ENCODE measurements at places on chromosomes 1 and 21.
A peak's percentile ranks its signal among the peaks of the same experiment; 100 is the strongest.

GRCh38 chr1:1157426-1157913 is 16.2 kb upstream of the TTLL10 start:
- H3K27me3 ChIP-seq, result no peaks in the 10 kb centered on the region
- peak; percentile 88 for DNase-seq
- peaks cover 34% of the 10 kb centered on the region for H3K4me1 ChIP-seq
- peak overlapping the region; percentile 55 for H3K27ac ChIP-seq
- H3K4me3 ChIP-seq, result peak overlapping the region; percentile 80

- no peak overlapping the region for H3K4me3 ChIP-seq
- no peaks in the 10 kb centered on the region for H3K36me3 ChIP-seq
Observed at GRCh38 chr1:13967707-13968106, 267.7 kb downstream of the PRDM2 start.

DNA sequence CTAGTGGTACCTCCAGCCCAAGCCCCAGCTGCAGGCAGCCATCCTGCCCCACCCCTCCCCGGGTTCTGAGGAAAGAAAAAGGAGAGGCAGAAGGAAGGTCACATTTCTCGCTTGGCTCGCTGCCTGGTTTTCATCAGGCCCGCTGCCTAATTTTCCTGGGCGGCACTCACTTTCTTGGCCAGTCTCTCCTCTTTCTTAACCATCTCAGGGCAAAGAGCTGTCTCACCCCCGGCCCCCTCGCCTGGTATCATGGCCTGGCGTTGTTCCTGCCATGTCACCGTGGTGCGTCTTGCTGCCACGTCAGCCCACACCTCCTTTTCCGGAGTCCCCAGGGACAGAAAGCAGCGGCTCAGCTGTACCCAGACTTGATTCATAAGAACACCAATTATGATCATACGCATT is 26.6 kb upstream of the CASZ1 start:
- peaks cover 7% of the 10 kb centered on the region for H3K4me1 ChIP-seq
- no peak overlapping the region for H3K27ac ChIP-seq
- H3K36me3 ChIP-seq, result no peaks in the 10 kb centered on the region
- H3K4me3 ChIP-seq, result no peak overlapping the region
- peaks cover 69% of the 10 kb centered on the region for H3K27me3 ChIP-seq

- peak; percentile 85 for DNase-seq
- H3K27ac ChIP-seq, result no peak overlapping the region
- H3K4me3 ChIP-seq, result no peak overlapping the region
- H3K36me3 ChIP-seq, result no peaks in the 10 kb centered on the region
Observed at GRCh38 chr1:117686907-117687306, 81.1 kb downstream of the TENT5C start.

GRCh38 chr1:220685879-220686278 is 4.3 kb upstream of the C1orf115 start:
- no peak overlapping the region for H3K4me3 ChIP-seq
- no peak overlapping the region for H3K27ac ChIP-seq
- no peaks in the 10 kb centered on the region for H3K36me3 ChIP-seq
- DNase-seq, result no peak
- peaks cover 9% of the 10 kb centered on the region for H3K4me1 ChIP-seq

DNA sequence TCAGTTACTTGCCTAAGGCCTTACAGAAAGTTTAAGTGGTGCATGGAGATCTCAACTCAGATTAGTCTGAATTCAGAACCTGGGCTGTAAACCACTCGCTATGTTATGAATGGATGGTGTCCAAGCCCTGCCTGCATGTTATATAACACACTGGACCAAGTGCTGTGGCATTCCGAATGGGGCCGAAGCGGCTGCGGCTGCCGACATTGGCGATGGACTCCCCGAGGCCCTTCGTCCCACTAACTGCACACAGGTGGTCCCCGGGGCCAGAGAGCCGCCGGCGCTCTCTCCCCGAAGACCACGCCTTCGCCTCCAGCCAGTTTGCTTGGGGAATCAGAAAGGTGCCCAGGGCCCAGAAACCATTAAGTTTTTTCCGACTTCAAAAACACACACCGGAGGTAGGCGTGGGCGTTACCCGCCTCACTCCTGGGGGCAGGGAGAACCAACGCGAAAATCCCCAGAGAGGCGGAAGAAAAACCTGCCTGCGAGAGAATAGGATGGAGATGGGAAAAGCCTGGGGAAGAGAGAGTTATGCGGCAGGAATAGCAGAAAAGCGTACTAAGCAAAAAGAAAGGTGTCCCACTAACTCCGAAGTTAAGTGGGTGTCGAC is 579 bp upstream of the TENT5C start:
- peak overlapping the region; percentile 62 for H3K4me3 ChIP-seq
- H3K27ac ChIP-seq, result no peak overlapping the region
- no peak for DNase-seq
- H3K36me3 ChIP-seq, result no peaks in the 10 kb centered on the region
- peaks cover 16% of the 10 kb centered on the region for H3K4me1 ChIP-seq

- H3K27me3 ChIP-seq, result no peaks in the 10 kb centered on the region
- H3K27ac ChIP-seq, result no peak overlapping the region
- H3K4me3 ChIP-seq, result no peak overlapping the region
- no peaks in the 10 kb centered on the region for H3K4me1 ChIP-seq
- peaks cover 88% of the 10 kb centered on the region for H3K36me3 ChIP-seq
Observed at GRCh38 chr1:233189526-233189925, 106.0 kb downstream of the PCNX2 start.

DNA sequence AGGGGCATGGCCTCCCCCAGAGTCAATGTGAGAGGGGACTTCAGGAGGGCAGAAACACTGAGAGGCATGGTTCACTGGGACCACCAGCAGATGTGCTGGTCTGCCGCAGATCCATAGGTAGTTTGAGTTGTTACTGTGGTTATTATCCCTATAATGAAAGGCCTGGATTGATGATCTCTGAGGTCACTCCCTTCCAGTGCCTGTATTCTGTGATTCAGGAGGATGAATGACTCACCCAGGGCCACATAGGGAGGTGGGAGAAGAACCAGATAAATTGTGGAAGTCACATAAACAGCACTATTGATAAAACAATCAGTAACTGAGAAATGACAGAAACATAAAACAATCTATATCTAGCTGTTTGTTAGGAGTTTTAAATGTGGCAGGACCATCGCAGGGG is 22.7 kb upstream of the ACTL8 start:
- no peak overlapping the region for H3K4me3 ChIP-seq
- H3K27ac ChIP-seq, result no peak overlapping the region
- peak; percentile 16 for DNase-seq
- H3K27me3 ChIP-seq, result peaks cover 3% of the 10 kb centered on the region
- peaks cover 2% of the 10 kb centered on the region for H3K4me1 ChIP-seq
- H3K36me3 ChIP-seq, result no peaks in the 10 kb centered on the region

GRCh38 chr1:226569879-226570547 is 21.4 kb downstream of the STUM start:
- no peak overlapping the region for H3K4me3 ChIP-seq
- H3K4me1 ChIP-seq, result no peaks in the 10 kb centered on the region
- H3K27me3 ChIP-seq, result peaks cover 56% of the 10 kb centered on the region
- no peak overlapping the region for H3K27ac ChIP-seq
- H3K36me3 ChIP-seq, result no peaks in the 10 kb centered on the region

DNA sequence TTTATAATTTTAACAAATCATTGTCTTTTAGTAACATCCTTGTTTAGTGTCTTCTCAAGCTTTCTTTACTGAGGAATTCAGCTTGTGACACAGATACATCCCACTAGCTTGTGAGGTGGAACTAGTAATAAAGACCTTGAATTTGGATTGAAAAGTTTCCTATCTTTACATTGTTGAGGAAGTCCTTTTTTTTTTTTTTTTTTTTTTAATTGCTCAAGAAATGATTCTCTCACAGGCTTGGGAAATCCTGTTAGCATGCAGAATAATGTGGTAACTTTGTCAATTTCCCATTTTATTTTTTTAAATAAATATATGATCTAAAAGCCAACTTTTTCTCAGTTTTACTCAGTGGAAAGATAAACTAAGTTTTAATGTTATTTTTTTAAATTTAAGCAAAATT is 15.8 kb downstream of the DENND2D start:
- H3K4me3 ChIP-seq, result no peak overlapping the region
- H3K36me3 ChIP-seq, result peaks cover 14% of the 10 kb centered on the region
- no peak for DNase-seq
- no peaks in the 10 kb centered on the region for H3K27me3 ChIP-seq
- no peaks in the 10 kb centered on the region for H3K4me1 ChIP-seq

DNA sequence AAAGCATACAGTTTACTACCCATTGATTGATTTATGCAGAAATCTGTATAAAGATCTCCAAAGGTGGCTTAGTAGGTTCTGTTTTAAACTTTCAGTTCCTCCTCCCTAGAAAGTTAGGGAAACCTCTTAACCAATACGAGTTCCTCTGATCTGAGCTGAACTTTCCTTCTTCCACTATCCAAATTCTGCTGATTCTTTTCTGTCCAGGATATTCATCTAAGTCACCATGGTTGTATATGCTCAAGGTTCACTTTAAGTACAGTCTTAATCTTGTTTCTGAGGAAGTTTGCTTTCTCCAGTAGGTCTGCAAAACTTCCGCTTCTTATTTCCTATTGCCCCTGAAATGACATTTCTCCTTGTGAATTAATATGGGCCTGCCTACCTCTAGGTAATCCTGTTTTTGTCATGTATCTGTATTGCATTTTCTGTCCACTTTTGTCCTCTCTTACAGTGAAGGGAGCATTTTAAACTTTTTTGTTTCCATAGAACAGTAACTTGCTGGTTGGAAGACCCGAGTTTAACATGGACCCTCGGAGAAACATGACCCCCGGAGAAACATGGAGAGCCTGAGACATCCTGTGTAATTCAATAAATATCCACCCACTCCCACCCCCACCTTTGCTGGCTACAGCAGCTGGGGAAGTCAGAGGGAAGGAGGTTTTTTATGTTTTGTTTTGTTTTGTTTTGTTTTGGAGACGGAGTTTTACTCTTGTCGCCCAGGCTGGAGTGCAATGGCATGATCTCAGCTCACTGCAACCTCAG is 16.7 kb upstream of the TUT4 start:
- no peak overlapping the region for H3K4me3 ChIP-seq
- DNase-seq, result peak; percentile 42
- no peak overlapping the region for H3K27ac ChIP-seq
- H3K27me3 ChIP-seq, result no peaks in the 10 kb centered on the region

DNA sequence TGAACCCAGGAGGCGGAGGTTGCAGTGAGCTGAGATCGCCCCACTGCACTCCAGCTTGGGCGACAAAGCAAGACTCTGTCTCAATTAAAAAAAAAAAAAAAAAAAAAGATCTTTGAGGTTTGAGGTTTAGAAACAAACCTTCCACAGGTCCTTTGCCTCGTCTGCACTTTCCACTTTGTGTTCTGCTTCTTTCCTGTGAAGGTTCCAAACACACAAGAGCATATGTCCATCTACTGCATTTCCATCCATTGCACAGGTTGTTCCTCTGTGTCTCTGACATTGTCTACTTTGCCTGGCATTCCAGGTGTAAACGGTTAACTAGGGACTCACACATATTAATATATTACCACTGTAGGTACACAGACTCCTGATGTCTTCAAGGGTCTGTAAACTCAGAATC is 40.1 kb downstream of the DSTYK start:
- peaks cover 13% of the 10 kb centered on the region for H3K4me1 ChIP-seq
- H3K4me3 ChIP-seq, result no peak overlapping the region
- DNase-seq, result no peak
- no peaks in the 10 kb centered on the region for H3K27me3 ChIP-seq
- H3K36me3 ChIP-seq, result peaks cover 12% of the 10 kb centered on the region

GRCh38 chr1:6935361-6935883 is 150.2 kb downstream of the CAMTA1 start:
- H3K36me3 ChIP-seq, result no peaks in the 10 kb centered on the region
- H3K4me3 ChIP-seq, result no peak overlapping the region
- H3K4me1 ChIP-seq, result peaks cover 1% of the 10 kb centered on the region
- no peak overlapping the region for H3K27ac ChIP-seq
- peaks cover 9% of the 10 kb centered on the region for H3K27me3 ChIP-seq

DNA sequence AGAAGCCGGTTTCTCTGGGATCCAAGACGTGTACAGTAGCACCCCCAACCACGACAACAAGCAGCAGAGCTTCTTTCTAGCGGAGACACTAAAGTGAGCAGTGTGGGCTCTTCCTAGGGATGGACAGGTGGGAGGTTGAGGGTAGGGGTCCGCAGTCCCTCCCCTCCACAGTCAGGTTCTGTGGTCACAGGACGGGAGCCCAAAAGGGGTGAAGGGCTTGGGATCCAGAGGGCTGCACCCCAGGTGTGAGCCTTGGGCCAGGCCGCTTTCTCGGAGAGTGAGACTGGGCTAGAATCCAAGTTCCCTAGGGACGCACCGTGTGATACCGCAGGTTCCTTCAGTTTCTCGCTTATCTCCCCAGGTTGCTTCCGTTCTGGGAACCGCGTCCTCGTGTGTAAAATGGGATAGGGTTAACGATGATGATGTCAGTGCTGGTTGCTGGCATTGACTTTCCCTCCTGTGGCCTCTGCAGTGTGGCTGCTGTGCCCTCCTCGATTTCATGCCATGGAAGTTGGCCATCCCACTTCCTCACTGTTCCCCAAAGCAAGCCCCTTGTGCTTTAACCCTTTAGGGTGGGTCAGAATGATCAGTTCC is 17.3 kb upstream of the SELENON start:
- peaks cover 71% of the 10 kb centered on the region for H3K36me3 ChIP-seq
- no peaks in the 10 kb centered on the region for H3K27me3 ChIP-seq
- no peak for DNase-seq
- H3K27ac ChIP-seq, result no peak overlapping the region
- no peak overlapping the region for H3K4me3 ChIP-seq

DNA sequence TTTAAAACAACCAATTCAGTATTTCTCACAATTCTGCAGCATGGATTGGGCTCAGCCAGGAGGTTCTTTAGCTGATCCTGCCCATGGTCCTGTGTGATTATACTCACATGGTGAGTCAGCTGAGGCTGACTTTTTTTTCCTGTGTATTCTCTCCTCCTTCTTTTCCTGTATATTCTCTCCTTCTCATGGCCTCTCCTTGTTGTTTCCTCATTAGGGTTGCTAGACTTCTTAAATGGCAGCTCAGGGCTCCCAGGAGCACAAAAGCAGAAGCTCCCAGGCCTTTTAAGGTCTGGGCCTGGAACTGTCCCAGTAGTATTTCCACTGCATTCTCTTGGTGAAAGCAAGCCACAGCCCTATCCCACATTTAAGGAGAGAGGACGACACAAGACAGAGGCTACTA is 26.8 kb downstream of the VANGL1 start:
- H3K27ac ChIP-seq, result peak overlapping the region; percentile 65
- no peaks in the 10 kb centered on the region for H3K27me3 ChIP-seq
- no peak overlapping the region for H3K4me3 ChIP-seq
- peak; percentile 42 for DNase-seq
- peaks cover 22% of the 10 kb centered on the region for H3K4me1 ChIP-seq

DNA sequence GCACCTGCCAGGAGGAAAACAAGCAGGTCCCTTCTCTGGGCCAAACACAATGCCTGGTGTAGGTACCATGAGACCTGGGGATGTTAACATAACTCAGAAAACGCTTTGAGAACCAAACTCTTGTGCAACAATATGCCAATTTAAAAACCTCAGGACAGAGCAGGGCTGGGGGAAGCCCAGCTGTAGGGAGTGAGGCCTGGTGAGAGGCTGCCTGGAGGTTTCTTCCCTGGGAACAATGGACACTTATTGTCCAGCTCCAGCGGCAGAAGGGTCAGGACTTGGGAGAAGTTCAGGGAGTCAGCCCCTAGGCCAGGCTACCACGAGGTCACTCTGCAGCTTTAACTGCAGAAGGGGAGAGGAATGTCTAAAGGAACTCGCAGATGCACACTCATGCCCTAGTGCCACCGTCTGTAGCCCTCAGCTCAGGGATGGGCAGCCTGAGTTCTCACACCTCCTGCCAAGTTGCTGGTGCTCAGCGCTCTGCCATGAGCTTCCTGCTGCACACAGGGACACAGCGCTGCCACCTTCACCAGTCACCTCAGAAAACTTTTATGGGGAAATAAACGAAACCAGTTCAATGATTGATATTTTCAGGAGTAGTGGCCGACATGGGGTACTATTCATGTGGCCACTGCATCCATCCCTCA is 8.5 kb downstream of the GPR157 start:
- no peak for DNase-seq
- H3K27ac ChIP-seq, result no peak overlapping the region
- H3K27me3 ChIP-seq, result no peaks in the 10 kb centered on the region
- peaks cover 3% of the 10 kb centered on the region for H3K4me1 ChIP-seq
- no peaks in the 10 kb centered on the region for H3K36me3 ChIP-seq
